ENCODE measurements at places on chromosomes 2 and 18. TPM values are rescaled to one million over a fixed set of nuclear protein-coding genes. Genes with fewer than 3 reads are reported as not detected.

- peak; percentile 13 for DNase-seq
These were observed 127.9 kb downstream of the EVA1A start for GRCh38 chr2:75432761-75433361.

DNA sequence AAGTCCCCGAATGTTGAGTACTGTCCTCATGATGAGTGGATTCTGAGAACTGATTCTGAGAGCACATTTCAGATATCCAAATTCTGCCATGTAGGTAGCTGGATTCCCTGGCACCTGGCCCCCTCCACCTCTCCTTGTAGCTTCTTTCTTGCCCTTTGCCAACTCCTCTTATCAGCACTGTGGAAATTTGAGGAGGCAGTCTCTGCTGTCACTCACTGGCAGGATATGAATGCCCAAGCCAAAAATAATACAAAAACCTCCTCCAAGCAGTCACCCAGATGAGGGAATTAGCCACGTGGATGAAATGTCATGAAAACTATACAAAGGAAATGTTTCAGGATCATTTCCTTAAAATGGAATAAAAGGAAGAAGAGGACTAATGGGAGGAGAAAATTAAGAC, 276.8 kb downstream of the SETBP1 start:
- no peak for DNase-seq

DNA sequence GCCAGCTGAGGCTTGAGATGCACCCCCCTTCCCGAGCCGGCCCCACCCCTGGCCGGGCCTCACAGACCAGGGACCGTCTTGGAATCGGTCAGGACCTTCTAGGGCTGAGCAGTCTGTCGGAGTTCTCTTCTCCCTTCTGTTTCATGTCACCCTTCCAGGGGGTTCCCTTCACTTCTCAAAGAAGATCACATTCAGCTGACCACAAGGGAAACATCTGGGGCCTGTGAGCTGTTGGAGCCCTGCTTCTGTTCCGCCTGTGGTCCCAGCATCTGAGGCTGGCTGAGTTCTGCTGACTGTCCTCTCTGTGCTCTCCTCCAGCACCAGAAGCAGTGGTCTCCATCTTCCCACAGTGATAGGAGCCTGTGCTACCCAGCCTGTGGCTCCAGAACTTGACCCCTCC, 106.5 kb downstream of the SEPTIN10 start:
- DNase-seq, result no peak

DNA sequence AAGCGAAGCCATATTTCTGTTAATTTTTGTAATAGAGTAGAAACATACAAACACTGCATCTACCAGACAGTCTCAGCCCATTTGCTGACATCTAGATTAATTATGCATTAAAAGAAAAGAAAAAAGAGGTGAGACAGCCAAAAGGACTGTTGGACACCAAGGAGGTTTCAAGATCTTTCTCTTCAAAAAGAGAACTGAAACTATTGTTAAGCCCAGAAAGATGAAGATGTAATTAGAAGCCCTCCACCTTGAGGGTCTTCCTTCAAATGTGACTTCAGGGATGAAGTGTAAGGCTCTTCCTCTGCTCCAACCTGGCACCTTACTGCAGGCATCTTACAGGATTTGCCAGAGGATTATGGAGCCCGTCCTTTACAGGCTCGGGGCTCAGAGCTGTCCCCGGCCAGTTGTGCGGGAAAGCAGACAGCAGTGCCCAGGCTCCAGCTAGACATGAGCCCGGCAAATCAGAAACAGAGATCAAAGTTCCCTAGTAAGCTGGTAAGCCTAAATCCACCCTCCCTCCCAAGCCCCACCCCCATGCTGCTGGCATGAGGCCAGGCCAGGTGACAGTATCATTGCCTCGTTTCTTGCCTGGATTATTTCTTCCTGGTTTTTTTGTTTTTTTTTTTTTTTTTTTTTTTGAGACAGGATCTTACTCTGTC, 38.9 kb downstream of the ADI1 start:
- DNase-seq, result no peak

DNA sequence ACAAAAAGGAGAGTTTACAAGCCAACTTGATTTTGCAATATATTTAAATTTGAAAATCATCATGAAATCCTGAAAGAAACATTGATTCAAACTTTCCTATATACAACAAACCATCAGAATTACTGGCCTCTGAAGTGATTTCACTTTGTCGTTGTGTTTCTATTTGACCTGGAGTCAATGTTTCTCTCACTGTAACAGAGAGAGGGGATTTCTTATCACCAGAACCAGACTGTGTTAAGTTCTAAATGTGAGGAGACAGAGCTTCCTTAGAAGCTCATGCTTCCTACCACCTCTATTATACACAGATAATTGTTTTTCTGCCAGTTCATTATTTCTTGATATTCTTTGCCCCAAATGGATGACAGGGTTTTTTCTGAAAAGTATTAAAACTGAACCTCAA, 245.0 kb upstream of the RND3 start:
- DNase-seq, result no peak

DNA sequence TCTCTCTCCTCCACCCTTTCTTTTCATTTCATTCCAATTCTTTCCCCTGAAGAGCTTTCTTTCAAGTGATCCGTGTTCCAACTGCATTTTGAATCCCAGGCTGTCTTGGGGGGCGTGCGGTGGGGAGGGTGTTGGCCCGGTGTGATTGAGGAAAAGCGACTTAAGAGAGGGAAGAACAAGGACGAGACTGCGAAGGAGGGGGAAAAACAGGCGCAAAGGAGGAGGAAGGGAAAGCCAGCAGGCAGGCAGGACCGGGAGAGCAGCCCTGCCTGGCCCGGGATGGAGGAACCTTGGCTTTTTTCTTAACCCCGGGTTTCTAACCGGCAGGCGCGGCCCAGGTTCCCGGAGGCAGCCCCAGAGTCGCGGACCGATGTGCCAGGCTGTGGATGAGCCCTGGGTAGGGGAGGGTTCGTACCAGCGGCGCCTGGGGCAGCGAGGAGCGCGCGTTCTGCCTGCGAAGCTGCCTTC, 1.3 kb downstream of the ADCYAP1 start:
- no peak for DNase-seq

KCNG2 gene
- not detected for total RNA-seq

NYAP2 gene
- total RNA-seq, result 0.95 TPM
